COR-L47 (cell line): ENCODE measurements at places on chromosomes 13 and 19.
A peak's percentile ranks its signal among the peaks of the same experiment; 100 is the strongest.

DNA sequence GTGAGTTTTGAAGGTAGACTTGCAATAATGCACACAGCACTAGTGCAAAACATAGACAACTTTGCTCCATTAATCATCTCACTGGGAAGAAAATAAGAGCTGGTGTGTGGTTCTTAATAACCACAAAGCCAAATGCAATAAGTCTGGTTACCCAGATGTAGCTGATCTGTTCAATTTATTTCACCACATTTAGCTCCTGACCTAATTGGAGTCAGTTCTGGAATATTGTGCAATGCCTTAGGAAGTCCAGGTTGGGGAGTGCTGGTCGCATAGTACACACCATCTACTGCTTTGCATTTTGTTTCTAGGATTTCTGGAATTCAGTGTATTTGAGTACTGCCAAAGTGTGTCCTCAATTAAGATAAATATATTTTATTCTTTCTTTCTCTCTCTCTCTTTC, 483.3 kb upstream of the SPRY2 start:
- DNase-seq: no peak

DNA sequence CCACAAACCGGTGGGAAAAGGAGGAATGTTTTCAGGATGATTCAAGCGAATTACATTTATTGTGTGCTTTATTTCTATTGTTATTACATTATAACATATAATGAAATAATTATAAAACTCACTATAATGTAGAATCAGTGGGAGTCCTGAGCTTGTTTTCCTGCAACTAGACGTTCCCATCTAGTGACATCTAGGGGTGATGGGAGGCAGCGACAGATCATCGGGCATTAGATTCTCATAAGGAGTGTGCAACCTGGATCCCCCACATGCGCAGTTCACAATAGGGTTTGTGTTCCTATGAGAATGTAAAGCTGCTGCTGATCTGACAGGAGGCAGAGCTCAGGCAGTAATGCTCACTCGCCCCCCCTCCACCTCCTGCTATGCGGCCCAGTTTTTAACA, 54.5 kb downstream of the SPTBN4 start:
- DNase-seq: no peak

DNA sequence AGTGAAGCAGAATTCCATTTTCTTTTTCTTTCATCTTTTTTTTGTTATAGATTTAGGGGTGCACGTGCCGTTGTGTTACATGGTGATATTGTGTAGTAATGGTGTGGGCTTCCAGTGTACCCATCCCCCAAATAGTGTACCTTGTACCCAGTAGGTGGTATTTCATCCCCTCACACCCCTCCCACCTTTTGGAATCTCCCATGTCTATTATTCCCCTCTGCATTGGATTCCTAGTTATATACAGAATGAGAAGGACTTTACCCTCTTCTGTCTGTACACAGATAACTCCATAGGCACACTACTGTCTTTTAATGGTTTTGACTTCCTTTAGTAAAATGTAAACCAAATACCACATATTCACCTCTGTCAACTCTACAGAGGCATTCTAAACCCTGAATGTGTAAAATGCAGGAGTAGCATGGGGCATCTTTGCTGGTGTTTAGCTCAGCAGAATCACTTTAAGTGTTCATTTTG, 28.0 kb downstream of the FRY start:
- DNase-seq: no peak

- no peak for DNase-seq
Measured at GRCh38 chr13:46603165-46603603, 50.2 kb downstream of the LRCH1 start.

- DNase-seq: no peak
Measured at GRCh38 chr13:48908381-48909055, 67.2 kb upstream of the FNDC3A start.

- DNase-seq: no peak
Measured at GRCh38 chr13:109136873-109137272, 507.5 kb downstream of the MYO16 start.

- peak; percentile 25 for DNase-seq
Measured at GRCh38 chr13:45678282-45678681, 23.8 kb upstream of the CBY2 start.

- no peak for DNase-seq
Measured at GRCh38 chr13:75935805-75936204, 299.7 kb downstream of the LMO7 start.

GRCh38 chr13:40506592-40507446, 159.6 kb downstream of the FOXO1 start:
- DNase-seq: no peak

- no peak for DNase-seq
Measured at GRCh38 chr19:36577271-36577996, 4.3 kb upstream of the ZNF529 start.

DNA sequence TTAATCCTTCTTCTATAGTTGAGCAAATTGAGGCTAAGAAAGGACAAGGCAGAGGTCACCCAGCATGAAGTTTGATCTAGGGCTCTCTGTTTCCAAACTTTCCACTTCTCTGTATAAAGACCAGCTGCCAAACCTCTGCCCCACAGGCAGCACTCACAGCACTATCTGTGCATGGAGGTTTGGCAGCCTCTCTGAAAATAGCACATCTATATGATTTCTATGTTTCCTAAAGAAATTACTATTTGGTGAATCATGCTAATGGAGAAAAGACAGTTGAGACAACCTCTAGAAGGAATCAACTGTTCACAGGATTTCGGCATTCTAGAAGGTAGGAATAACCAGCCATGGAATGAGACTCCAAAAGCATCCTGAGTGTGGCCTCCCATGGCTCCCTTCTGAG, 554.5 kb downstream of the IRS2 start:
- DNase-seq: no peak

DNA sequence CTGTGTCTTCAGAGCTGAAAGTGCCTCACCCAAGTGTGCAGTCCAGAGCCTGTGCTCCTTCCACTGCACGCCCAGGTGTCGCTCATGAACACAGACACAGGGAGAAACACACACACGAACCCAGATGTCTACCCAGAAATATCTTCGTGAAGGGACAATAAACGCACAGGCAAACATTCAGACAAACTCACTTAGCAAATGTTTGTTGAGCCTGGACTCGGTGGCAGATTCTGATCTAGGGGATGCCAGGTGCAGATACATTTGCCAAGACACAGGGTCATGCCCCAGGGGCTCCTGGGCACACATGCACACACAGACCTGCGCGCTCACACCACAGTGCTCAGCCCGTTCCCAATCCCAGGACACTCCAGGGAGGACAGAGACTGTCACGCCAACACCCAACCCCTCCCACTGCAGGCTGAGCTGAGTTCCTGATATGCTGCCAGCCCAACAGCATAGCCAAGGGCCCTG, 31.9 kb downstream of the SCGB2B2 start:
- no peak for DNase-seq

DNA sequence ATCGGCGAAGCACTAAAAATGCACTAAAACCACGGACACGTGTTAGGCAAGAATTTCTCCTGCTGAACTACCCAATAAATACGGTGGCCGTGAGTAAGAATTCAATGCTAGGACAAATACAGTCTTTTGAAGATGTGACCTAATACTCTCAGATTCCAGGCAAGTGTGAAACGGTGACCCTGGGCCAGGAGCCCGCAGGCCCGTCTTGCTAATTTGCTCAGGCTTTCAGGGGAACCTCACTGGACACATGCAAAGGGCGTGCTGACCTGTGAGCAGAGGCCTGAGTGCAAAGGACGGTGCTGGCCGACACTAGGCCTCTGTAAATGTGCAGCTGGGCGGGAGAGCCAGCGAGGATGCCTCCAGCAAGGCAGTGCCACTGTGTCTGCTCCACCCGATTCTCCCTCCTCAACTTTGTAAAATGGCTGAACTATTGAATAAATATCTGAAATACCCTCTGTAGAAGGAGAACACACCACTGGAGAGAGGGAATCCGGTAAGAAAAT, 70.1 kb downstream of the STK24 start:
- no peak for DNase-seq

DNA sequence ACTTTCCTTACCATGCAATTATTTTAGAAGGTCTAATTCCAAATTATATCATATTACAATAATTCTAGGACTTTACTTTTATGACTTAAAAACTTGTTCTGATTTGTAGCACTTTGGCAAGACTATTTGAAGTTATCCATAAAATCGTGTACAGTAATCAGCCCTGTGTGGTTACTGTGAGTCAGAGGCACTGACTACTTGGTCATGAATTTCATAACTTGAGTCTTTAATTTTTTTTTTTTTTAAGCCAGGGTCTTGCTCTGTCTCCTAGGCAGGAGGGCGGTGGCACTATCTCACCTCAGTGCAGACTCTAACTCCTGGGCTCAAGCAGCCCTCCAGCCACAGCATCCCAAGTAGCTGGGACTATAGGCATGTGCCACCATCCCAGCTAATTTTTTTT, 1319.2 kb upstream of the SLC10A2 start:
- DNase-seq: no peak
